Stimulated activated CD4-positive, alpha-beta T cell treated with anti-CD3 and anti-CD28 coated beads, Interleukin-1b, Interleukin-23, amount 100 ng/mL, for 24 hours (primary cell): ENCODE measurements at places on chromosomes 2 and 18.
A peak's percentile ranks its signal among the peaks of the same experiment; 100 is the strongest.

DNA sequence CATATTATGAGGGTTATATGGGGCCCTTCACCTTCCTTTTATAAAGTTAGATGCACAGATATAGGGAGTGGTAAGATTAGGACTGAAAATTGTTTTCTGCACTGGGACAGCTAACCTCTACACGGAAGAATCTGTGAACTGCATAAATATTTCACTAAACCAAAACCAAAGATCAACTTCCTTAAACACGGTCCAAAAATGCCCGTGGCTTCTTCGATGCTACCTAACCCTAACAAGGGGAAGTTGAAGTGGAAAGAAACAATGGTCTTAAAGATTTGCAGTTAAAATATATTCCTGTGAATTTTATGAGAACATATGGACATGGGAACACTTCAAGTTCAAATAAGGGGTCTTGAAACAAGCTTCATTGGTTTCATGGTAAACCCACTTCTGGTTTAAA lies 33.3 kb upstream of the PAX3 start:
- no peak for DNase-seq

DNA sequence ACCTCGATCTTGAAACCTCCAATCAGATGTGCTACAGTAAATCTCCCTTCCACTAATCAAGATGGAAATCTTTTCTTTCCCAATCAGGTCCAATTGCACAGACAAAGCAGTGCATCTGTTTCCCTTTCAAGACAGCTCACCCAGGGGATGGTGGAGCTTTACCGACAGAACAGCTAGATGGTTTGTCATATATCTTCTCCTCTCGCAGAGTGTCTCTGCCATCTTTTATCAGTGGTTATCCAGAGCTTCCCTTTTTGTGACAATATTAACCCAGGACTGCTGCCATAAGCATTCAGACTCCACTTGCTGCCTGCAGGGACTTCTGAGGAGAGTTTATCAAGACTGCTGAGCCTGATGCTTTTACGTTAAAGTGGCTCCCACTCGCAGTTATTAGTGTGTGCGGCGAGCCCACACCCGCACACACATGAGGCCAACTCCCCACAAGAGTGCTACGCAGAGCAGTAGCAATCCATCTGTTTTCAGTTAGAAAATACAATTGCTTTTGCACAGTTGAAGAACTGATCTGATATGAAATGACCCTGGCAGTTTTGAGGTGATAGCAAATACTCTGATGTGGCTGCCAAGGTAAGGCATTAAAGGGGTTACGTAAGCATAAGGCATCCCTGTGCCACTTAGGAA lies 398.9 kb downstream of the NCKAP5 start:
- DNase-seq, result no peak

GRCh38 chr2:119702918-119703401 lies 24.0 kb downstream of the TMEM177 start:
- peak; percentile 49 for DNase-seq

DNA sequence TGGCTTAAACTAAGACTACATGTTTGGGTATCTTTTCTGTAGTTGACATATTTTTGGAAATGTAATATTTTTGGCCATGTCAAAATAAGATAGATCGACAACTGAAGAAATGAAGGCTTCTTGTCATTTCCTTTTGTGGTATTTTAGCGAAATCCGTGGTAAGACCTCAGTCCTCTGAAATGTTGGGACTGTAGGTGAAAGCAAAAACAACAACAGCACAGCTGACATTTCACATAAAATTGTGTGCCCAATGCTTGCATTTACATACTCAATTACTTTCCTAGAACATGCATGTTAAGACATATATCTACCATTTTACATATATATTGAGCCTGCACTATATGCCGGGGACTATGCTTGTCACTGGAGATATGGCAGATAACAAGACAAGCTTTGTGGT lies 50.2 kb downstream of the SPP2 start:
- no peak for DNase-seq

DNA sequence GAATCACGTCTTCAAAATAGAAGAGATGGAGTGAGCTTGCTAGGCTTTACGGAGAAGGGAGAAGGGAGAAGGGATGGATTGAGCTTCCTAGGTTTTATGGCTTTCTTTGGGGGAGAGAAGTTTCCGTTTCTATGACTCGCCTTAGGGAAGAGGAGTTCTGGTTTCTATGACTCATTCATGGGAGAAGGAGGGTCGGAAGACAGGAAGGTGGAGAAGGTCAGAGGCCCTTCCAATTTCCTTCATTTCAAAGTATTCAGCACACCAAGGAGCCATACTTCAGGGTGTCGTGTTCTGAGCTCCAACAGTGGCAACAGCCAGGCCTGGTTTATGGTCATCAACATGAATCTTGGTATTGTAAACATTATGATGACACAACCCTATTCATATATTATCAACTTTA lies 284.7 kb upstream of the VWC2L start:
- DNase-seq, result no peak

- peak; percentile 30 for DNase-seq
Measured at GRCh38 chr18:47100212-47100831, 50.0 kb downstream of the HDHD2 start.

- no peak for DNase-seq
Measured at GRCh38 chr18:42756214-42756613, 359.3 kb downstream of the RIT2 start.

DNA sequence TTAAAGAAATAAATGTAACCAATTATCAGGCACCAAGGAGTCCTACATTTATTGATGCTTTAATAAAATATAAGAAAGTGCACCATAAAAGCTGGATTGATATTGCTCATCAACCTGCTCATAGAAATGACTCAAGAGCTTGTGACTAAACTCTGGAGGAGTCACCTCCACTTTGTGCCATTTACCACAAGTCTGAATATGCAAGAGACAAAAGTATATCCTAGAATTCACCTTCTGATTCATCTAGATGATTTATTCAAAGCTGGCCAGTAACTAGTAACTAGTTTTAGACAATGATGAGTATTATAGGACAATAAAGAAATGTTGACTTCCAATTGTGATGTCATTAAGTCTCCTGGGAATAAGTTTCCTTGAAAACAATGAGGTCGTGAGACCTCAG lies 146.0 kb upstream of the SOX11 start:
- DNase-seq, result no peak

GRCh38 chr2:230269715-230270114 lies 44.2 kb downstream of the SP140 start:
- DNase-seq, result no peak

GRCh38 chr2:241658296-241658695 lies 20.8 kb downstream of the ATG4B start:
- DNase-seq, result no peak

DNA sequence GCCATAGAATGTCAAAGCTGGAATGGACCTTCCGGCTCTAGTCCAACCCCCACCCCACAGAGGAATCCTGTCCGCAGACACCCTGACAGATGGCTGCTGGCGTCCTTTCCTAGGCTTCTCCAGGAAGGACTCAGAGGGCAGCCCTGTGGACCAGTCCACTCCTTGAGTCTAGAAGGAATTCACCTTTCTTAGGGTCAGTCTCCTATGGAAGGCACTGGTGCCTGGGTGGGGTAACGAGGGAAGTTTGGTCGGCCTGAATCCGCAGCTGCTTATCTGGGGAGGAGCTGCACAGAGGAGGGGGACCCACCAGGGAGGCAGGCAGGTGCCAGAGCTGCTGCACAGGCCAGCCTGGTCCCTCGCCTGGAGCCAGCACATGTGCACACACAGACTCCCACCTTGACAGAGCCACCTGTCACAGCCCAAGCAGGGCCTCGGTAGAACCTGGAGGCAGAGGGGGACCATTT lies 2.5 kb downstream of the DNMT3A start:
- no peak for DNase-seq

DNA sequence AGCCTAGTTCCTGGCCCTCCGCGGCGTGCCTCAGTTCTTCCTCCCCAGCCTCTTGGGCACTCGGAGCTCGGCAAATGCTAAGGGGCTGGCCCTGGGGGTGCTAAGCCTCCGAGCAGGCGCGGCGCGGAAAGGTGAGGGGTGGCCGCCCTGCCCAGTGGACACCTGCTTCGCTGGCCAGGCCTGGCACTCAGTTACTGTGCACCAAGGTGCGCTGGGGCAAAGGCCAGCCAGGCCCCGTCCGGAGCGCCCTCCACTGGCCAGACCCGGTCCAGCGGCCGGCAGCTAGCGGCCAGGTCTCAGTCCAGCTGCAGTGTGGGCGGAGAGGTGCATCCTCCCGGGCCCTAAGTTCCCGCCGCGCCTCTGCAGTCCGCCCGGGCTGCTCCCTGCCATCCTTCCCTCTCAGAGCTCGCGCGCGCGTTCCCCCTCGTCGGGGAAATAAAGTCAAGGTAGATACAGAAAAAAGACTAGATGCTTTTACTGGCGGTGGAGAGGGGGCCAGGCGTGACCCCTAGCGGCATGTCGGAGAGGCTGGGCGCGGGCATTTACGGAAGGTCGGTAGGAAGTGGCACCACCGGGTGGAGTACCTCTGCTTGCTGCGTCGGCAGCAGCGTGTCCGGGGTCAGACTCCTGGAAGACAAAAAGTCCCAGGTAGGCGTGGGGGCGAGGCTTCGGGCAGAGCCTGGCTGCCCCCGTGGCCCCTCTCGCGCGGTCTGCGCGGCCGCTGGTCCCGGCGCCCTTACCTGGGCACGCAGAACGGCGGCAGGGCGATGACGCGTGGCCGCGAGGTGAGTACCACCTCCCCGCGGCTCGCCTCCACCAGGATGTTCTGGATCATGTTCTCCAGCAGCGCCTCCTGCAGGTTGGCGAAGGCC lies 9.4 kb upstream of the CRYBA2 start:
- peak; percentile 32 for DNase-seq

- no peak for DNase-seq
Measured at GRCh38 chr2:197215748-197216360, 94.7 kb downstream of the ANKRD44 start.

GRCh38 chr2:238127165-238128060 lies 11.1 kb upstream of the KLHL30 start:
- DNase-seq, result no peak

DNA sequence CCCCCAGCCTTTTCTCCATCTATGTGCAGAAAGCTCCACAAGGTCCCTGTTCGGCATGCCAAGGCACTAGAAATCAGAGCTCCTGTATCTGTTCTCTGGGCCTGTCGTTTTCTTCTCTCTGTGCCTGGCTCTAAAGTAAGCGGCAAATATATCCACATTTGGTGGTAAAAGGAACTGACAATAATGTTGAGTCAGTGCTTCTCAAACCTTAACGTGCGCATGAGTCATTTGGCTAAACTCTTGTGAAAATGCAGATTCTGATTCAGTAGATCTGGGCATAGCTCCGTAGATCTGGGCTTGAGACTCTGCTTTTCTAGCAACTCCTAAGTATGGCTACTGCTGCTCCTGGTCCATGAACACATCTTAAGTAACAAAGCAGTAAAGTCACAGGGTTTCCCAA lies 16.5 kb upstream of the ACSL3 start:
- DNase-seq, result no peak

- no peak for DNase-seq
Measured at GRCh38 chr2:110877031-110877827, 144.9 kb downstream of the ACOXL start.

DNA sequence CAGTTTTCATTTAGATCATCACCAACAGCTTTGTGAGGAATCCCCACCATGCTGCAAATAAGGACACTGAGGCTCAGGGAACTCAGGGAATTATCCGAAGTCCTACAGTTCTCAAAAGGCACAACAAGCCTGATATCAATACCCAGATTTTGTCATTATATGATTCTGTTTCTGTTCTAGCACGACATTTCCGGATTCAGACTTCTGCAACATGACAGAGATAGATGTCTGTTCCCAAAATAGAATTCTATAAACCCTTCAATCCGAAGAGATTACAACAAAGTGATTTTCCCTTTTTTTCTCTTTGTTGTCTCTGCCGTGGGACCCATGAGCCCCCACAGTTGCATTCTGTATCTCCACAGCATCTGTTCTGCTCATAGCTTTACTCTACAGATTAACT lies 72.0 kb downstream of the DOCK10 start:
- no peak for DNase-seq

- no peak for DNase-seq
Measured at GRCh38 chr2:58479535-58480140, 238.5 kb upstream of the FANCL start.

- no peak for DNase-seq
Measured at GRCh38 chr2:23836971-23837565, 89.9 kb downstream of the ATAD2B start.

- peak; percentile 54 for DNase-seq
Measured at GRCh38 chr2:149017116-149017985, 21.1 kb upstream of the LYPD6B start.

DNA sequence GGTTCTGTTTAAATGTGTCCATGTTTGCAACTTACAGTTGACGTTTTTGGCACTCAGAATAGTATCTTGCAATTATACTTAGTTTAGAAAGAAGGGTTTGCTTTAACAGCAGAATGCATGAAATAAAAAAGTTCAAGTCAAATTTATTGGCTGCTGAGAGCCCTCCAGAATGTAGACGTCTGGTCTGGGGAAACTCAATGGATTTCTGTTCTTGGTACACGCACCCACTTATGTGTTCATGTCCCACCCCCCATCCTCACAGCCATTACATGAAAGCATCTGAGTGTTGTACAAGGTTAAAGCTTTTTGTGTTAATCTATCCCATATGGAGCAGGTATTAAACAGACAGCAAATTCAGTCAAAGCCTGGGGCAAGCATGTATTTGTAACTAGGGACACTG lies 219.5 kb downstream of the SOX11 start:
- DNase-seq, result no peak

- DNase-seq, result no peak
Measured at GRCh38 chr18:76564655-76565237, 69.7 kb upstream of the ZNF516 start.

- DNase-seq, result no peak
Measured at GRCh38 chr2:156687715-156688114, 251.5 kb downstream of the GPD2 start.

DNA sequence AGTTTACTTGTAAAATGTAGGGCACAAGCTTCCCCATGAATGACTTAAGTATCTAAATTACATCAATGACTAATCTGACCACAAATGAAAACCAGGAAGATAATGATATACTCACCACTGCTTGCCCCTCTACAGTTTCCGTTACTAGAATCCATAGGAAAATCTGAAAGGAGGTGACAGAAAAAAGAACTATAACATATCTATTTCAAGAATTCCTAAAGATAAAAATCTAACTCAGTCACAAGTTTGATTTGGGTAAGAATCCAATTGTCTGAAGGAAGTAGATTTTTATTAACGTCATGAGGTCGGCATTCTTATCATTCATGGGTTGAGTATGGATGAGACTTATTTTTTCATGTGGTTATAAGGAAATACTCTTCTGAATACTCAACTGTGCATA lies 7.8 kb downstream of the FRZB start:
- DNase-seq, result no peak

- DNase-seq, result no peak
Measured at GRCh38 chr2:207108440-207108839, 57.3 kb downstream of the KLF7 start.
